CD8-positive, alpha-beta T cell (primary cell): ENCODE measurements at places on chromosomes 7 and 10.

- DNase-seq, result no peak
Measured at GRCh38 chr7:34772296-34772938, 114.4 kb downstream of the NPSR1 start.

DNA sequence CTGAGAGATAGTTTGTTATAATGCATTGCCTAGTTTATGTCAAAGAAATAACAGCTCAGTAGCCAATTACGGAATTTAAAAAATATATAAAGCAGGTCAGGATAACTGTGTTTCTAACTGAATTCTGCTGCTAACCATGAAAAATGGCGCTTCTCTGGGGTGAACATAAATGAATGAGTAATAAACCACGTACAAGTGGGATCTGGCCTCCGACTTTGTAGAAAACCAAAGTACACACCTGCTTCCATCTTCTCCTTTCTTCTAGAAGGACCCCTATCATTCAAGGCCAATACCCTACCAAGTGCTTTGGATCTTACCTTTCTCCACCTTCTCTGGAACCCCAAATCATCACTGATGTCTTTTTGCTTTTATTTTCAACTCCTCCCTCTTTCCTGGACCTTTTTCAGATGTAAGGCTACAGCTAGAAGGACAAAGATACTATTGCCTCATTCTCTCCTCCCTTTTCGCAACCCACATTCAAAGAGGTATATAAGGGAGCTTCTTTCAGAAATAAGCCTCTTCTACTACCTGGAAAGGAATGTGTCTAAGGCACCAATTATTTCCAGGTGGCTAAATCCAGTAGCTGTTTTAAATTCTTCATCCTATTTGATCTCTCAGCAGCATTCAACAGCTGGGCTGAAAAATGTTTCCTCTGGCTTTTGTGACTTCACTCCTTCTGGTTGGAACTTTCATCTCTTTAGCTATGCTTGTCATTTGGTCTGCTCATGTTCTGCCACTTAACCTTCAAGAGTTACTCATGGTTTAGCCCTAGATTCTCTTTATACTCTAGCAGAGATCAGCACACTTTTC, 37.7 kb downstream of the NAMPT start:
- DNase-seq, result no peak

DNA sequence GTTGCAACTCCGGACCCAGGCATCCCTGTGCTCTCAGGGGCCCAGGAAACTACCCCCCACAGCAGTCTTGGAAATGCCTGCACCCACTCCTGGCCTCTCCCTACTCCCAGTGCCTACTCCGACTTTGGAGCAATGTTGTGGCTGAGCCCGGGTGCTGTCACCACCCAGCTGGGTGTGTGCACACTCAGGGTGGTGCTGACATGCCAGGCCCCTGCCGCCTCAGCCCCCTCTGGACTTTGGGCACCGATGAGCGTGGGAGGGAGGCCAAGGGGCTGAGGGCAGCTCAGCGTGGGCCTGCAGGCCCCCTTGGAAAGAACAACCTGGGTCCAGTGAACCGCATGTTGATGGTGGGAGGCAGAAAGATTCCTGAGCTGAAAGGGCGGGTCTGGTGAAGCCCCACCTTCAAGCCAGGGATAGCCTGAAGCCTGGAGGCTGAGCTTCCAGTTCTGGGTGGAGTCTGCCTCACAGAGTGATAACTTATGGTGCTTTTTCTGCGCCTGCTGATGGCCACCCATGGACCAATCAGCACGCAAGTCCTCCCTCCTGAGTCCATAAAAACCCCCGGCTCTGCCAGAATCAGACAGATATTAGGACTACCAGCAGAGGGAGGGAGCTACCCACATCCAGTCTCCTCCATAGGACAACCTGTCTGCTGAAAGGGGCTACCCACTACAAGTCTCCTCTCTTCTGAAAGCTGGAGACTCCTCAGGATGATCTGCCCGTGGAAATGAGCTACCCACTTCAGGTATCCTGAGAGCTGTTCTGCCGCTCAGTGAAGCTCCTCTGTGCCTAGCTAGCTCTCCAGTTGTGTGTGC, 380.4 kb upstream of the SORCS1 start:
- DNase-seq, result no peak

DNA sequence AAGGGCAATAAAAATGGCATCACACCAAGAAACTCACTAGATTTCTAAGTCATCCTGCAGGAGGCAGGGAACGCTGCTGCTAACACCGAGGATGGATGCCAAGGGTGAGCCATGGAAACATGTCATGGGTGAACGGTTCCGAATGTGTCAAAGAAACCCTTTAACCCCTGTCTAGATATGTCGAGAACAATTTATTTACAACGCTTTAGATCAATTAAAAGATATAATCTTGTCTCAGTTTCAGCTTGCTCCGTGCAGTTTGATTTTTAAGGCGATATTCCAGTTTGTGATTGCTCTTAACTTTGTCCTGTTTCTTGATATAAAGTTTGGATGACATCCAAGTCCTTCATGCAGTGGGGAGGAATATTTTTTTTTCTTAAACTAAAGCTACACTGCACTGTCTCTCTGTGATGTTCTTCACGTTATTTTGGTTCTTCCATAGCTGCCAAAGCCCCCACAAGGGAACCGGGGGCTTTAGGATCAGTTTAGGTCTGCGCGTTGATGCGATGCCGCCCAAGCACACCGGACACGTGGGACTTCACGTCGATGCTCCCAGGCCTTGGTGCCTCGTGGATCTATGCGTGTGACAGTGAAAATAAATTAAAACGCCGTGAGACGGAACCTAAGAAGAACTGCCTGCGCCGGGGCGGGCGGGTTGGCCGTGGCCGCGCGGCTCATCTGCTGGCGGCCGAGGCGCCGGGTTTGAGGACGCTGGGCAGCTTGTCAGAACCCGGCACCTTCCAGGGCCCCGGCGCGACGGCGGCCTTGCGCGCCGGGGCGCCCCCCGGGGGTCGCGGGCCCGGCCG, 220.3 kb downstream of the PHTF2 start:
- DNase-seq, result no peak

- DNase-seq, result no peak
Measured at GRCh38 chr10:45811075-45811474, 36.2 kb downstream of the AGAP4 start.

GRCh38 chr10:49527850-49528249, 11.1 kb downstream of the ERCC6 start:
- DNase-seq, result no peak

DNA sequence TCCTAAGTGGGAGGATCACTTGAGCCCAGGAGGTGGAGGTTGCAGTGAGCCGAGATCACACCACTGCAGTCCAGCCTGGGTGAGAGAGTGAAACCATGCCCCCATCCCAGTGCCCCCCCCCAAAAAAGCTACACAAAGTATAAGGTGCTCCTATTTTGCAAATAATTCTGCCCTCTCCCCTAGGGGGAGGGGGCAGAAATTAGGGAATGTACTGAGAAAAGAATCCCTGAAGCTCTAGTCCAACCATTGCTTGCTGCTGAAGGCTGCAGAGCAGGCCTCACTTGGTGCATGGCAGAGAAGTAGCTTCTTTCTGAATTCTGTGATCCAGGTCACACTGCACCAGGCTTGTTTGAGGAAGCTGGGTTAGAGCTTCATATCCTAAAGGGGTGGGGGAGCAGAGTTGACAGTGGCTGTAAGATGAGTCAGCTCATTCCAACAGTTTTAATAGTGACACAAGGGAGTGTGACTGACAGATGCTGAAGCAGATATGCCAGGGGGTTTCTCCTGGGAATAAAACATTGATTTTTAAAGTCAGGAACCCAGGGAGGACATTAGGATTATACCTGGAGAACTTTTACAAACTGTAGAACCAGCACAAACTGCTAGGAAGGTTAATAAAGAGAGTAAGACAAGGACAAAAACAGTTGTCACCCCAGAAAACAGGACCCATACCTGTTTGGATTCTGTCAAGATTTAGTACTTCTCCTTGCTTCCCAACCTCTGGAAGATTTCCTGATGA, 32.8 kb upstream of the STRIP2 start:
- no peak for DNase-seq

DNA sequence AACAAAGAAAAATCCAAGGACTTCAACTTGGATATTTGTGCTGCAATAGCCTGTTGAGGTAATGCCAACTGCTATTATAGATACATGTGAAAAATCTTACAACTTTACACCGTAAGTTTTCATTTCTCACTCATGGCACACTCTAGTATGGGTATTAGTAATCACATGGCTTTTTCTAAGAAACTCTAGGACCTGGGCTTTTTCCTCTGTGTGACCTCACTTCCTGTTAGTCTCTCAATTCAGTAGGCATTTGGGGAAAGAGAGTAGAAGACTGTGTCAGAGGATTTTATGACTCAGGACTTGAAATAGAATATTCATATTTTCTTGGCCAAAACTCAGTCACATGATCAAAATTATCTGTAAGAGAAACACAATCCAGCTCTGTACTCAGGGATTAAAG, 1049.9 kb downstream of the REEP3 start:
- no peak for DNase-seq

DNA sequence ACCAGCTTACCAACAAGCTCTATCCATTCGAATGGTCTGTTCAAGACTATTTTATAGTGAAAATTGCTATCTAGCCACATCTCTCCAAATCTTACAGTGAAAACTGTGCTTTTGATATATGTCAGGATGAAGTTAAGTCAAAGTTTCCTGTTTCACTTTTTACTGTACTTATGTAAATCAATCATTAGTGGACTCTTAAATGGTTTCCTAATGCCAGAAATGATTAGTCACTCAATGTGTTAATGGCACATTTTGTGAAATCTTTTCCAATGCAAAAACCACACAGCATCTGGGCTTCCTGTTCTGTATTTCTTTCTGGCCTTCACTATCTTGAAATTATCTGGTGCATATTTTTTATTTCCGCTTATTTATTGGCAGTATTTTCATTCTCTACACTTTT, 87.3 kb upstream of the STEAP1B start:
- DNase-seq, result no peak

- no peak for DNase-seq
Measured at GRCh38 chr7:50538478-50538877, 26.7 kb downstream of the DDC start.

DNA sequence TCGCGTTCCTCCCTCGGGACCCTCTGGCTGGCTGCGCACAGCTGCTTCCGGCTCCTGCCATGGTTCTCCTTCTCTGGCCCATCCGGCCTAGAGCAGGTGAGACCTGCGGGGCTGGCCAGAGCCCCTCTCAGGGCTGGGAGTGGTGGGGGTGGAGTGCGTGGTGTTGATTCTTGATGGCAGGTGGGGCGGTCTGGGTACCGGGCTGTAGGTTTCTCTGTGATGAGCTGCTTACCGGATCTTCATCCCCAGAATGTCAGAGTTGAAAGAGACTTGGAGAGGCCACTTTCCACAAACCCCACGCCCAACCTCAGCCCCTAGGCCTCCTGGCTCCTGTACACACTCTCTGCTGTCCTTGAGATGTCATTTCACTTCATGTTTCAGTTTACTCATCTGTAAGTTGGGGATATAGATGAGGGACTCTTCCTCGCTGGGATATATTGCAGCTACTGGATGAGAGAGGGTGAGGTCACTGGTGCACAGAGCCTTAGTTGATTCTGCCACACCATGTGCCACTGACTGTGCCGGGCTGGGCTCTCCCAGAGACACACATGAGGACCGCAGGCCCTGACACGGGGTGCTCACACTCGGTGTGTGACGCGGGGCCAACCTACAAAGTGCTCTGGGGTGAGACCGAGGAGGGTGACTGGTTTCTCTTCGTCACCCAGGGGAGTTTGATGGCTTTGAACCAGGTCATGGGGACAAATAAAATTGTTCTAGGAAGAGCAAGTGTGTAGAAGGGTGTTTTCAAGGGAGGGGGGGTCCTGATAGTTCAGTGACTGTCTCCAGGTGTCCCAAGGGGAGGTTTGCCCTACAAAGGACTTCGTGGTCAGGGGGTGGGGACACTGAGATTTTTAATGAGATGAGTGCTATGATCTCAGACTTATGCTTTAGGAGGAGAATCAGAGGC, 29.5 kb downstream of the ZNF775 start:
- DNase-seq, result peak; percentile 37

- no peak for DNase-seq
Measured at GRCh38 chr7:17832820-17833355, 107.4 kb downstream of the SNX13 start.

DNA sequence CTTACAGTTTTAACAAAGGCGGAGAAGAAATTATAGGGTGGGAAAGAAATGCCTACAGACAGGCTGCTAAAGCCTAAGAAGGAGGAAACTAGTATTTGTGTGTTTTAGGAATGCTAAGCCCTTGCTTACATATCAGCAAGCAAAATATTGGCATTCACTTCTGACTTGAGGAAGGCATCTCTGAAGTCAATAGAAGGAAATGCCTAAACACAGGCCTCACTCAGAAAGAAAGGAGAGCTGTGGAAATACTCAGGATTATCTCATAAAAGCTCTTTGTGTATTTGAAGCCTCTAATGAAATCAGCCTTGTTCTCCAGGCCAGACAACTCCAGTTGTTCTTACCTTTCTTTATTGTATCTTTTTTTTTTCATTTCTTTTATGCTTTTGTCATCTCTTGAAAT, 158.0 kb downstream of the AUTS2 start:
- DNase-seq, result no peak

DNA sequence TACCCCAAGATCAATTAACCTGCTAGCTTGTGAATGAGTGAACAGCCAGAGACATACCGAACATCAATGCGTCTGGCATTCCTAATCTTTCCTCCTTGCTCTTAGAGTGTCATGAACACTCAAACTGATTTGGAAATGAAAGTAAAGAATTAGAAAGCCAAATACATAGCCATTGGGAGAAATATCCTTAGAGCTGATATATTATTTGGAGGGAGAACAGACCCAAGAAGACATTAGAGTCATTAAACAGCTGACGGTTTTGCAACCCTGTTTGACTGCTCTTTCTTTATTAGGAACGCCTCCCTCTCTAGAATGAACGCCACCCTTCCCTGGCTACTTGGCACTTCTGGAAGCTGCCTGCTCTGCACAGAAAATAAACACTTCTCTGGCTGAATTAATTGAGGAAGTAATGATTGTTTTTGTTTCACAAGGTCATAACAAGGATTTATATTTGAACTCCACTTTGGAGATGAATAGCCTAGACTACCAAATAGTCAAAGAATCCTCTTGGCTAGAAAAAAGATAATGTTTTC, 42.8 kb downstream of the CTTNBP2 start:
- no peak for DNase-seq

DNA sequence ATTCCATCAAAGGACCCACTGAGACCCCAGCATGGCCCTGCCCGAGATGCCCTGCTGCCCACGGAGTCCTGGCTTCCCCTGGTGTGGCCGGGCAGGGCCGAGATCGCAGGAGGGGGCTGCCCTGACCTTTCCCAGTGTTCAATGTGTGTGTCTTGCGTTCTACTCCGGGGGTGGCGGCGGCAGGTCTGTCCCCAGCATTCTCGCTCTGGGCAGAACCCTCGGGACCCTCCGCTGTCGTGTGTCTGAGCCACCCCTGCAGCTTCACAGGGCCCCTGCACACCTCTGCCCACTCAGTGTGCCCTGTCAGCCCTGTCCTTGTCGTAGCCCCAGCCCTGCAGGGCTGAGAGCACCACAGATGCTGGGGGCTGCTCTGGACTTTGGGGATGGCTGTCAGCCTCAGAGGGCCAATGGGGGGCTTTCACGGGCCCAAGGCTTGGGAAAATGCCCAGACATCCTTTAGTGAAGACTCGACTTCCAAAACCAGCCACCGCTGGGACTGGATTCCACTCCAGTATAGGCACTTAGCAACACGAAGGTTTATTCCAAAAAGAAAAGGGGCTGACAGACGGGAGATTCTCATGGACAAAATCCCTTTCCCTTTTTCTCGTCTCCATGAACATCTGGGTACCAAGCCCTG, 30.0 kb upstream of the KNDC1 start:
- no peak for DNase-seq

GRCh38 chr10:86687750-86688149, 19.4 kb downstream of the LDB3 start:
- no peak for DNase-seq
